NCI-H82 (cell line): ENCODE measurements at places on chromosomes 7 and 10.
A peak's percentile ranks its signal among the peaks of the same experiment; 100 is the strongest.

- peak; percentile 60 for DNase-seq
These were observed 19.3 kb upstream of the TOMM7 start for GRCh38 chr7:22841954-22842353.

GRCh38 chr7:123090456-123090855, 95.0 kb upstream of the TAS2R16 start:
- DNase-seq = no peak

DNA sequence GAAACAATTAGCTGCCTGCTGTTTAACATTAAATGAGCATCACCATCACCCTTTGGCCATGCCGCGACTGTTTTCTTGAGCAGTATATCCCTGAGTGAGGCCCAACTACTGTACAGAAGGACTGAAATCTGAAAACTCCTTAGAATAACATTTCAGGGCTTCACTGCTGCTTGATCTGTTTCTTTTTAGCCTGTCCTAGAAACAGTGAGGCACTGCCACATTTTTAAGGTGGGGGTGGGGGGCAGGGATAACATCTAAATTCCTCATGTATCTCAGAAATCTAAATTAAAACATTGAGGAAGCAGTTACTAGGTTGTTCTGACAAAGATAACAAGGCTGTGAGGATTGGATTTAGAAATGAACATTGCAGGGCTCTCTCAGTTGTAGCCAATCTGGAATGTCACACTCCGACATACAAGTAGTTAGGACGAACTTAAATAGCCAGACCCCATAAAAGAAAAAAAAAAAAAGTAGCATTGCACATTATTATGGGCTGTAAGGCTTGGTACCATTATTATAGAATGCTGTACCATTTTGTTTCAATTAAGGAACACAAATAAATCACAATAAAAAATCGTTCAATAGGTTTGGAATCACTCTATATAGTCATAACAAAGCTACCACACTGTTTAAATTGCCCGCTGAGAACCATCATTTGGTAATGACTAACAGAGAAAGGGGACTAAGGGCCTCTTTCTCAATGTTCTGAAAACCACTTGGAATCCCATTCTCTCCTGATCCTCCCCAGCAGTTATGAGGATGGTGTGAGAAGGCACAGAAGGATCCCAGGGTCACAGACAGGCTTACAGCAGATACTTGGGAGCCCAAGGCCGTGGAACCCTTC, 256.1 kb downstream of the INHBA start:
- DNase-seq = no peak

- no peak for DNase-seq
These were observed 113.1 kb downstream of the TCERG1L start for GRCh38 chr10:131198401-131198800.

GRCh38 chr7:129780257-129780973, 168.9 kb downstream of the NRF1 start:
- DNase-seq = peak; percentile 96

DNA sequence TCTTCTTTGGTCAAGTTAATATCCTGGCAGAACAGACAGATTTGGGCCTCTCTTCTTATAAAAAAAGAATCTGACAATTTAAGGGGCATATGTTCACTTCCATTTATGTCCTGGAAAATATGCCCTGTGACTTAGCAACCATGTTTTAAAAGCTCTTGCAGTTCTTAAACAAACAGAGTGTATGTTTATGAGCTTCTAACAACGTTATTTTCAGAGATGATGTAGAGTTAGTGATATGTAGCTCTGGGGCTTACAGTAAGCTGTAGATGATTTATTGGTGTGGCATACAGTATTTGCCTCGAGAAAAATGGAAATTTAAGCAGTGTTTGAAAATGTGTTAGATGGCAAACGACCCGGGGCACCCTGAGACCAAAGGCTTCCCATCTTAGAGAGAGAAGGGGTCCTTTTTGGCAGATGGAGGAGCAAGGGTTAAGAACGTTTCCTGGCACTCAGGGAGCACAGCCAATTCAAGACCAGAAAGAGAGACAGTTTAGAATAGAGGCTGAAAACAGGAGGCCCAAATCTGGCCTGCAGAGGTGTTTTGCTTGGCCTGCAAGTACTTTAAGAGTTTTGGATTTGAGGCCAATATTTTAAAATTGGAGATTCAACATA, 397.5 kb downstream of the KCNMA1 start:
- no peak for DNase-seq

GRCh38 chr7:117837841-117838240, 35.4 kb downstream of the CTTNBP2 start:
- no peak for DNase-seq

GRCh38 chr10:4319870-4320367, 506.1 kb upstream of the AKR1E2 start:
- DNase-seq = no peak

- DNase-seq = no peak
These were observed 33.6 kb downstream of the TCERG1L start for GRCh38 chr10:131277969-131278368.

DNA sequence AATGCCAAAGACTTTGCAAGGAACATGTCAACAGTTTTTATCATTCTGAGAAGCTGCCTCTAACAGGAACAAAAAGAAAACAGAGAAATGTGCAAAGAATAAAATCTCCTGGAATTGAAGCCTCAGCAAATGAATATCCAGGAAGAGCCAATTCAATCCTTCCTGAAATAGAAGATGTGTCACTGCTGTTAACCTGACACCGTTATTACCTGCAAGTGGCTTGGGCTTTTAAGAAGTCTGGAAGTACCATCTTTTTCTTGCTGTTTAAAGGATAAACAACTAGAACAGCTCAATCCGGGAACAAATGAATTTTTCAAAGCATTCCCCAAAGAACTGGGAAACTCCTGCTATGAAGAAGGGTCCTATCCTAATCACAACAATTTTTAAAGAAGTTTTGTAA, 434.8 kb downstream of the KCNMA1 start:
- DNase-seq = no peak

DNA sequence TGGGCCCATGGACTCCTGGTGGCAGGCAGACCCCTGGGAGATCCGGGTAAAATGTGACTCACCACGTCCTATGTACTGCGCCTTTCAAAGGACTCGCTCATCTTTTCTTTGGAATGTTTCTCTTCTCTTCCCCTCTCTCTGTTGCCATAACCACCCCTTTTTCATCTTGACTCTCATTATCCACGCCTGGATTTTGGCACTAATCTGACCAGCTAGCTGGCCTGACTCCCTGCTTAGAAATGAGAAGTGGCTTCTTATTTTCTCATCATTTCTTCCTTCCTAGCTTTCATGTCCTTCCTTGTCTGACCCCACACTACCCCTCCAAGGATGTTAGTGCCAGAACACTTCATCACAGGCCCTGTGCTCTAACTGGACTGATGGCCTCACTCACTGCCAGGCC, 98.0 kb upstream of the FAM171A1 start:
- no peak for DNase-seq

GRCh38 chr10:103833731-103834365, 21.5 kb downstream of the SH3PXD2A start:
- peak; percentile 22 for DNase-seq

- no peak for DNase-seq
These were observed 40.6 kb downstream of the SYPL1 start for GRCh38 chr7:106071356-106071998.

GRCh38 chr7:130880668-130881067, 146.7 kb upstream of the KLF14 start:
- no peak for DNase-seq

GRCh38 chr7:36515847-36516246, 126.2 kb downstream of the ANLN start:
- DNase-seq = no peak

DNA sequence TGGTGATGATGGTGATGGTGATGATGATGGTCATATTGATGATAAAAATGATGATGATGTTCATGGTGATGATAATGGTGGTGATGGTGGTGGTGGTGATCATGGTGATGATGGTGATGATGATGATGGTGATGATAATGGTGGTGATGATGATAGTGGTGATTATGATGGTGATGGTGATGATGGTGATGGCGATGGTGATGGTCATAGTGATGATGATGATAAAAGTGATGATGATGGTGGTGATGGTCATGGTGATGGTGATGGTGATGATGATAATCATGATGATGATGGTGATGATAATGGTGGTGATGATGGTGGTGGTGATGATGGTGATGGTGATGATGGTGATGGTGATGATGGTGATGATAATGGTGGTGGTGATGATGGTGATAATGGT, 478.7 kb downstream of the TYW1 start:
- no peak for DNase-seq

- DNase-seq = no peak
These were observed 75.0 kb downstream of the NEURL1 start for GRCh38 chr10:103568505-103568904.

- no peak for DNase-seq
These were observed 212.8 kb downstream of the ANK3 start for GRCh38 chr10:60176925-60177324.

GRCh38 chr10:17454161-17455014, at the start of gene ST8SIA6:
ST8SIA6 (minus strand) TSS chr10:17454595; CDS start chr10:17454255, 340 bp downstream.
- DNase-seq = peak; percentile 8

DNA sequence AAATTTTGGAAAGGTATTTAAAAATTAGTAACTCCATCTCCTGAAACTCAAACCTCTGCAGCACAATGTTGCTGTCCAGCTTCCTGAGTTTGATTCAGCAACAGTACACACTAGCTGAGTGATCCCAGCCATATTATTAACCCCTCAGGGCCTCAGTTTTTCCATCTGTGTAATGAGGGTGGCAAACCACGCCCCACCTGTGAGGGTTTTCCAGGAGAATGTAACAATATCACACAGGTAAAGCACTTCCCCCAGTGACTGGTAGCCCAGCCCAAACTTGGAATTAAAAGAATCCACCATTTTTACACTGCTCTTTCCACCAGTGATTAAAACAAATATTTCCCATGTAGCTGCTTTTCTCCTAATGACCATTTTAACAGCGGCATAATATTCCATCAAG, 122.4 kb downstream of the SORBS1 start:
- no peak for DNase-seq

DNA sequence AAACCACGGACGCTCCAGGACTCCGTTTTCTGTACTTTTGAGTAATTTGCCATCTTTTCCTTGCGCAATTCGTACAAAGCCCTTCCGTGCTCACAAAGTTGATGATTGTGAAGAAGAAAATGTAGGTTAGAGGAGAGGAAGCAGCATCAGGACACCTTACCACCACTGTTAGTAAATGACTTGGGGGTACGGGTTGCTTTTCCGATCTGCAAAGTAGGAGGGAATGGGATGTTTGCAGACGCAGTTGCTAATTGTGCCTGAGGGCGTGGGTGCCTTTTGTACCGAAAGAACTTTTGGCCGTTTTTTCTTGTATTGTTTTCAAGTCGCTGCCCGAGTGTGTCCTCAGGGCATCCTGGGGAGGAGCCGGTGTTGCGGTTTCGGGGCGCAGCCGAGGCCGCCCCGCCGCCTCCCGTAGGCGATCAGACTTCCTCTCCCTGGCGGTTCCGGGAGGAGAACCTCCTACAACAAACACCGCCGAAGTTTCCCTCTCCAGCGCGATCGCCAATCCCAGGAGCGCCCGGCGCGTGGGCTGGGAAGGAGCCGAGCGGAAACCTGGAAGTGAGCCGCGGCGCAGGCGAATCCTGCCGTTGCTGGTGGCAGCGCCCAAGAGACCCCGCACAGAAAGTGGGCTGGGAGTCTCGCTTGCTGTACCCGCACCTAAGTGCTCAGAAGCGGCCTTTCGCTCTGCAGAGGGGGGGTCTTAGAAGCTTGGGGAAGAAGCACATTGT, 1.0 kb downstream of the PRR15 start:
- DNase-seq = peak; percentile 23

DNA sequence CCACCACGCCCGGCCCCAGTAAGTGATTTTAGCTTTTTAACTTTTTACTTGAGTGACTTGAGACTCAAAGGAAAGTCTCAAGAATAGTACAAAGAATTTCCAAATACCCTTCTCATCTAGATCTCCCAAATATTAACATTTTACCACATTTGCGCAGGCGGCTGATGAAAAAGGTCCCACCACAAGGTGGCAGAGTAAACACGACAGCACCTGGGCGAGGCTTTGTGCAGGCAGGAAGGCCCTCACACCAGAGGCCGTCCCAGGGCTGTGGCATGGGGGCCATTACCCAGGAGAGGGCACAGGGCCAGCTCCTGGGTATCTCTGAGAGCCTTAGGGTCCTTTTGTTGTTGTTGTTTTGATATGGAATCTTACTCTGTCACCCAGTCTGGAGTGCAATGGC, 50.0 kb upstream of the WIPI2 start:
- DNase-seq = peak; percentile 48

DNA sequence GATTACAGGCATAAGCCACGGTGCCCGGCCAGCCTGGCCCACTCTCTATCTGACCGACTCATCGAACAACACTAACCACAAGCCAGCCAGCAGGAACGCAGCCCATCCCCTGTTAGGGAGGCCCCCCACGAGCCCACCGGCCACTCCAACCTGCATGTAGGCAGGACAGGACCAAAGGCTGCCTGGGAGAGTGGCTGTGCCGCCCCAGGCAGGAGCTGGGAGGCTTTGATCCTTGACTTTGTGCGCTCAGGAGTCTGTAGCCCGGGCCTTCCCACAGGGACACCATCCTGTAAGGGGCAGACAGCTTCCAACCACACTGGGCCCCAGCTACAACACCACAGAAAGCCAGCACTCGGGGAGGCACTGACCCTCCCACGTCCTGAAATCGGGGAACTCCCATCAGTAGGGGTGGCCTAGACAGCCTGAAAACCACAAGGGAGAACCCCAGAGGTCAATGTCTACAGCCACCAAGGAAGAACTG, 29.4 kb downstream of the GRID1 start:
- DNase-seq = no peak

DNA sequence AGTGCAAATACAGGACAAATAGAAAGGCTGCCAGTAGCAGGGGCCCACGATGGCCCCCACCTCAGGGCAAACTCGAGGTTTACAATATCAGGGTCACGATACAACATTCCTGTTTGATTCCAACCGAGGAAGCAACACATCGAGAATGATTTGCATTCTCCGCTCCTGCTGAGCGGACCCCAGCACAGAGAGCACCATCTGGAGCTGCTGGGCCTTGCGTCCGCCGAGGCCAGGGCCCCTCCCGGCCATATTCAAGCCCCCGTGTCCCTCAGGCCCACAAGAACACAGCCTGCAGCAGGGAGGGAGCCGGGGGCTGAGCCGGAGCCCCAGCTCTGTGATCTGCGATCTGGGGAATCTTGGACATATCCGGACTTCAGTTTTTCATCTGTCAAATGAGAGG, 84.3 kb downstream of the PRKAG2 start:
- DNase-seq = no peak

DNA sequence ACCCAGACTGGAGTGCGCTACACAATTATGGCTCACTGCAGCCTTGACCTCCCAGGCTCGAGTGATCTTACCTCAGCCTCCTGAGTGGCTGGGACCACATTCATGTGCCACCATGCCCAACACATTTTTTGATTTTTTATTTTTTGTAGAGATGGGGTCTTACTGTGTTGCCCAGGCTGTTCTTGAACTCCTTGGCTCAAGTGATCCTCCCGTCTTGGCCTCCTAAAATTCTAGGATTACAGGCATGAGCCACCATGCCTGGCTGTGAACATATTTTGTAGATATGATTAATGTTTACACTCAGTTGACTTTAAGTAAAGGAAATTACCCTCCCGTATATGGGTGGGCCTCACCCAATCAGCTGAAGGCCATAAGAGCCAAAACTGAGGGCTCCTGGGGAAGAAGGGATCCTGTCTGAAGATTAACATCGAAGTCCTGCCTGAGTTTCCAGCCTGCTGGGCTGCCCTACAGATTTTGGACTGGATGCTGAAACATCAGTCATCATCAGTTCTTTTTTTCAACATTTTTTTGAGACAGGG, 127.1 kb downstream of the ACTR3B start:
- DNase-seq = no peak

GRCh38 chr7:50791938-50792341, 9.2 kb upstream of the GRB10 start:
- DNase-seq = peak; percentile 36

GRCh38 chr10:14736600-14737081, 38.1 kb downstream of the FAM107B start:
- no peak for DNase-seq
